Myocyte (in vitro differentiated cells): ENCODE measurements at places on chromosomes 3 and 15.

DNA sequence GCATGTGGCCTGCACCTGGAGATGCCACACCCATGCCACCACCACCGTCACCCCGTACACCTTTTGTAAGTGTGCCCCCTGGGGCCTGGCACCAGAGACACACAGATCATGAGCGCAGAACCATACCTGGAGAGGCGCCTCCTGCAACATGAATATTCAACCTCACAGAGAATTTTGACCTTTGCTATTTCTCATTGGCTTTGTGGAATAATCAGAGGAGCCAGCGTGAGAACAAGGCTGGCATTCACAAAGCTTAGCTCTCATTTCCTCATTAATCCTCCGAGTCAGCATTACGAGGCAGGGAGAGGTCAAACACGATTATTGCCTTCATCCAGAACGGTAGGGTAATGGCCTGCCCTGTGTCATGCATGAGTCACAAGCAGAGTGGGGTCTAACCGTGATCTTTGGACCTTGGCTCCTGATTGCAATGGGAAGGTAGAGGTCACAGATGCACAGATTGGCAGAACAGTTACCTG, 73.0 kb upstream of the POMGNT2 start:
- no peak for DNase-seq

- no peak for DNase-seq
Measured at GRCh38 chr15:98746375-98747155, 98.2 kb downstream of the IGF1R start.

- peak; percentile 38 for DNase-seq
Measured at GRCh38 chr3:188776447-188776846, 395.3 kb upstream of the TPRG1 start.

- no peak for DNase-seq
Measured at GRCh38 chr3:23359116-23359515, 156.0 kb downstream of the UBE2E2 start.

GRCh38 chr3:188510366-188510765, 356.4 kb downstream of the LPP start:
- peak; percentile 20 for DNase-seq

GRCh38 chr3:9349321-9350117, 13.3 kb upstream of the THUMPD3 start:
- DNase-seq, result peak; percentile 90

DNA sequence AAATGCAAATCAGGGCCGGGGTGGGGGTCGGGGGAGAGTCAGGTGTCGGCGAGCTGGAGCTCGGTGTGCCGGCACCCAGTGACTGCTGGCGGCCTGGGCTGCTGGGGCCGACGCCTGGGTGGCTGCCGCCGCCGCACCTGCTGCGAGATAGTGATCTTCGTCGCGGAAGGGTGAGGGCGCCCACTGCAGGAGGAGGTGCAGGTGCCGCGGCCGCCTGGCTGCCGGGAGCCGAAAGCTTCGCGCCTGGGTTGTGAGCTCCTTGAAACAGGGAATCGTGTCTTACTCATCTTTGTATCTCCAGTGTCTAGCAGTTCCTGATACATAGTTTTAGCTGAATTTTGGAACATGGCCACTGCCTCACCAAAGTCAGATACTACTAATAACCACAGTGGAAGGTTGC, 64.0 kb upstream of the CPOX start:
- DNase-seq, result no peak

- no peak for DNase-seq
Measured at GRCh38 chr15:35669432-35670045, 123.6 kb upstream of the DPH6 start.

DNA sequence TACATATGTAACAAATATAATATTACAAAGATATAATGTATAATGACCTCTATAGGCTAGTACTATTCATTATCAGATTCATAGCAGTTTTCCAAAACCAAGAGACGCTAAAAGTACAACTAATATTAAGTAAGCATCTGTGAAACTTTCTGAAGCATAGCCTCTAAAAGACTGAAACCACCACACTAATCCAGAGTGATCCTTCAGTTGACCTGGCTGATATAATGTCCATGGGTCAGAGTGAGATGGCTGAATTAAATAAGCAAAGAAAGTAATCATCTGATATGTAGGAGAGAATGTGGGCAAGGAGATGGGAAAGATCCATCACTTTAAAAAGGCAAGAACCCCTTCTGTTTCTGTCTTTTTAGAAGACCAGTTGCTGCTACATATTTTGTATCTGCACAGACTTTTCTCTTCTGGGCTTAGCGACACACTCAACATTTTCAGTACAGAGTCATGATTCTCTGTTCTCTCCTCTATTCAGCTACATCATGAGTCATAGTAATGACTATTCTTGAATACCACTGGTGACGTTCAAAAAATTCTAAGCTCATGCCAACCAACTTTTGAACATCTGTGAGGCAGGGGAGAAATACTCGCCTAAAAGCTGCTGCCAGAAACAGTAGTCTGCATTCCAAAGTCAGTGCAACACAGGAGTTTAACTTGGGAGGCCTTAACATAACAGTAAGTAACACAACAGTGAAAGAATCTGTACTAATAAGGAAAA, 149.6 kb downstream of the MAGI1 start:
- DNase-seq, result peak; percentile 90

DNA sequence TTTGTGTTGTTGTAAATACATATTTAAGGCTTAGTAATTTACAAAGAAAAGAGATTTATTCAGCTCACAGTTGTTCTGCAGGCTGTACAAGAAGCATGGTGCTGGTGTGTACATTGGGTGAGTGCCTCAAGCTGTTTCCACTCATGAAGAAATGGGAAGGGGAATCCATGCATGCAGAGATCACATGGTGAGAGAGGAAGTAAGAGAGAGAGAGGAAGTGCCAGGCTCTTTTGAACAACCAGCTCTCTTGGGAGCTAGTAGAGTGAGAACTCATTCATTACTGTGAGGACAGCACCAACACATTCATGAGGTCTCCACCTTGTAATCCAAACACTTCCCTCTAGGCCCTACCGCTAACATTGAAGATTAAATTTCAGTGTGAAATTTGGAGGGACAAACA, 909.2 kb downstream of the NSUN3 start:
- no peak for DNase-seq

GRCh38 chr3:43905157-43905556, 214.4 kb downstream of the ABHD5 start:
- DNase-seq, result no peak

DNA sequence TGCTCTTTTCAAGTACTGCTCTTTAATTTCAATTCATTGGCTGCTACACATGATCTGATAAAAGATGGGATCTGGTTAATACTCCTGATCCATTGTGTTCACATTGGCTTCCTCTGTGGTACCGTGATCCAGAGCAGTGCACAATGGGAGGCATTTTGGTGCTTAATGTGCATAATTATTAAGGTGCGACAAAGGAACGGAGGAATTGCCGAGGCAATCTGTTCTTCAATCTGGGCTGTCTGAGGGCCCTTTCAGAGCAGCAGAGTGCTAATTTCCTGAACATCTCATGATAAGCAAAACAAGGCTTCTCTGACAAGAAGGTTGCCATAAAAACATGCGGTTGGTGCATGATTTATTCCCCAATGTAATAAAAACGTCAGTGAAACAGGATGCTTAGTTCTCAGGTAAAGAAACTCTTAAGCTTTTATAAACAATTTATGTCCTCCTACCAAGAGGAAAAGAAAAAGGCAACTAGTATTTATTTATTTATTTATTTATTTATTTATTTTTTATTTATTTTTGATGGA, 64.0 kb upstream of the EPHA3 start:
- no peak for DNase-seq

DNA sequence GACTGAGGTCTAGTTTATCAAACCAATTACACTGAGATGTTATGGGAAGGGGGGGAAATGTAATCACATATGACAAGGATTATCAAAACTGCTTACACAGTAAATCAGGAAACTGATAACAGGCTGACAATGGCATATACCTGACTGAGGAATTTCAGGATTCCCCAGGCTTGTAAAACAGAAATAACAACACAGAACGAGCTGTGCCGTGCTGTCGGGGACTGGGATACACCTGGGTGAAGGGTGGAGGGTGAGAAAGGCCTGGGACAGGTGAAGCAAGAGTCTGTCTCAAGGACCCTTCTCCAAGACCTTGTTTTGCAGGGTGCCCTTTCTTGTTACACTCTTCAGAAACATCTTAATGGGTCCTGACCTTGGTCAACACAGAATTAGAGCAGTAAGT, 29.4 kb downstream of the RORA start:
- DNase-seq, result no peak

GRCh38 chr3:8856721-8857120, 87.3 kb upstream of the OXTR start:
- DNase-seq, result peak; percentile 68

- peak; percentile 72 for DNase-seq
Measured at GRCh38 chr3:193805448-193805847, 212.4 kb downstream of the OPA1 start.

GRCh38 chr3:4387210-4388204, 79.6 kb downstream of the SUMF1 start:
- DNase-seq, result no peak

DNA sequence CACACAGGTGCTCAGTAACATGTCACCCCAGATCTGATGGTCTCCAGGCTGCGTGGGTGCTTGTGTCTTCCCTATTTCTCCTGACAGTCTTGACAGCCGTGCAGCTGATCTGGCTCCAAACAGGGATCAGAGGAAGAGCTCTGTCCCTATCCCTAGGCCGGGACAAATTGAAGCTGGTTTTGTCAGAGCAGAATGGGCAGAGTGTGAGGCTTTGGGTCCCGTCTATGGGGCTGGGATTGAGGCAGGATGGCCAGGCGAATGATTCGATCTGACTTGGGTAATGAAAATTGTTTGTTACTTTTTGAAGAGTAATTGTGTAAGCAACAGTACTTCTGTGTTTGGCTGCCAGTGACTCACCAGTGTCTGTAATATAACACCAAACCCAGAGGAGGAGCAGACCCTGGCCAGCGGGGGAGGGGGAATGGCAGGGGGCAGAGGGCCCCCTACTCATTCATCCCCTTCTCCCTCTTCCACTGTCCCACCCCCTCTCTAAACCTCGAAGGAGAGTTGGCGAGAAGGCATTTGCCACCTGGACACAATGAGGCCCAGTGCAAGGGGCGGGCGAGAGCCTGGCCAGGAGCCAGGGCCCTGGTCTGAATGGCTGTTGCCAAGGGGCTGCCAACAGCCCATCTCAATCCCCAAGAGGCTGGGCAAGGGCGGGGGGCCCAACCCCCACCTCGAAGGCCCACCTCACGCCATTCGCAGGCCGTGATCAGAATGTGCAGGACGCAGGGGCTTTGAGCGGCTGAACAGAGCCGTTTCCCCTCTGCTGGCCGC, 4.9 kb upstream of the MAGEF1 start:
- DNase-seq, result peak; percentile 65

DNA sequence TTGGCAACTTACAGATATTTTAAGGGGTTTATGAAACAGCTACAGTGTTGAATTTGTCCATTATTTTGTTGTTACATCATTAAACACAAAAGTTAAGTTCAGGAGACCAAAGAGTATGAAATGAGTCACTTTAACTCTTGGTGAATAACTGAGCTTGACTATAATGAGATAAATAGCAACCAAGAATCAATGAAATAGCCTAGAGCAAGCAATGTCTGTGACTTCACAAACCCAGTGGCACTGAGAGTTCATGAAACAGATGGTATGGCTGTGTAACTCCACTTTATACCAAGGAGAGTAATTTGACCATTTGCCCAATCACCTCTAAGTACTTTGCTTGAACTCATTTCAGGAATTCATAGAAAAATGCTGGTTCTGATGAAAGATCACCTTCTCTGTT, 169.6 kb upstream of the GADL1 start:
- DNase-seq, result no peak

DNA sequence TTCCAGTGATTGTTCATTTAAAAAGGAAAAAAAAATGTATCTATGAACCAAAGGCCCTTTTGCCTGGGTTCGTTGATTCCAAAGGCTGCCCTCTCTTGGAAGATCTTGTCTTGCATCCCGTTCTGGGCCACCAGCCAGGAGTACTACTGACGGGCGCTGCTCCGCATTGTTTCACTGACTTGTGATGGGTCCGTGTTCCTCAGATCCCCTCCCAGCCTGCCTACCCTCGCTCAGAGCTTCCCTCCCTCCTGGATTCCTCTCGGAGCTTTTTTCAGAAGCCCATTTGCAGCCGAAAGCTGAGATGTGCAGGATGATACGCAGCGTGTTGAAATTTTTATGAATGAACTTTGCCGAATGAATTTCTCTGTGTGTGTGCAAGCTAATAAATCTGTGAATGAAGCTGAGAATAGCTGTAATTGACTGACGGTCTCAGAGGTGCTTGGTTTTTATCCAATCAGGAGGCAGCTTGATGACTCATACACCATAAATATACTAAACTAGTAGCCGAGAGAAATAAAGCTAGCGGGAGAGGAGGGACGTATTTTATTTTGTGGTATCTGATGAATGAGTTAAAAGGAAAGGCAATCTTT, at the start of gene SHC4:
SHC4 (minus strand) TSS at position 396 of the 590 bp plus-strand sequence. CDS start 904 bp downstream, outside the sequence.
- peak; percentile 84 for DNase-seq

GRCh38 chr3:14507757-14508504, 32.2 kb downstream of the GRIP2 start:
- no peak for DNase-seq

DNA sequence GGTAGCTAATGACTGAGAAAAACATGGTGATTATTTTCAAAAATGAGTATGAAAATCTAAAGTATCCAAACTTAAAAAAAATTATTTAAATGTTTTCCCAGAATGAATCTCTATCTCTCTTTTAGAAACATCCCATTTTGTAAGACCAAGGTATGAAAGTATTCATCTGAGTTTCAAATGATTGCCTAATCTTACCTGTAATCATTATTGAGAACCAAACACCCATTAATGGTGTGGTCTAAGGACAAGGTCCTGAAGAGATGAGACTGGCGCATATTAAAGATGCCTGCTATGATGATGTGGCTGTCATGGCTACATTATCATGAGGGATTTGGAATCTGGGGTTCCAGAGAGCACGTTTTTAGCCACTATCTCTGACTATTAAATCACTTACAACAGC, 165.5 kb downstream of the VGLL4 start:
- no peak for DNase-seq

DNA sequence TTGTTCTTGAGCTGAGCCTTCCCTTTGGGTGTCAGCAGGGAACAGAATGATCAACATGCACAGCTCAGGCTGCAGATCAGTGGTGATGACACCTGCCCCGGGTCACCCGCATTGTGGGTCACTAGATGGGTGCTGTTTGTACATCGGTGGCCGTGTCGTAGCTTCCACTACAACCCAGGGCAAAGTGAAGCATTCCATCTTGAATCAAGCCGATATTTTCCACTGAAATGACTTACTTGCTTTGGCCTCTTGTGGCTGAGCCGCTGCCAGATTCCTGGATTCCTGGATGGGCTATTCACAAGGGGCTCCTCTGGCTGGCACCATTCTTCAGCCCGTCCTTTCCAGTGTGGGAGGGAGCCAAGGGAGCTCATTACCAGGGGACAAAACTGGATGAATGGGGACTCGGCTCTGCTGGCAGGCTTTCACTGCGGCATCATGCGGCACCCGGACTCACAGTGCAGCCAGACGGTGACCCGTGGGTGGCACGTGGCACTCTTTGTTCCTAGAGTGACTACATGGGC, 65.6 kb downstream of the SLCO3A1 start:
- no peak for DNase-seq

GRCh38 chr15:101426761-101427333, 62.7 kb downstream of the PCSK6 start:
- DNase-seq, result no peak

DNA sequence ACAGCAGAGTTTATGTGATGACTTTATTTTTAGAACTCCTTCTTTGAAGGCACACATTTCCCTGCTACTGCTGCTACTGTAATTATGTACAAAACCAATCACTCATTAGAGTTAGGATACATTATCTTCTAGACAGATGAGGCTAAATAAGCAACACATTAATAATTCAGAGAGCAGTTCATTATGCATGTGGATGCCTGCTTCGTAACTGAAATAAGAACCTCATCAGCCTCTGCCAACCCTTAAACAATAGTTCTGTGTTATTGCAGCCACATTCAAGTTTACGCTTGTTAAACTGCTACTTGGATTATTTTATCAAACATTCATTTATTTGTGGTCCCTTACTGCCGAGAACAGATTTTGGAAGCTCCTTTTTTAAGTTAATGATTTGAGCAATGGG, 52.5 kb upstream of the C15orf61 start:
- no peak for DNase-seq
